ENCODE measurements at places on chromosomes 5 and 9. TPM values are rescaled to one million over a fixed set of nuclear protein-coding genes. Genes with fewer than 3 reads are reported as not detected.

Gene ARPC5L
- total RNA-seq, result 91.5 TPM

Gene DDX4
- total RNA-seq, result not detected

Gene C5
- 3.5 TPM for total RNA-seq

Gene NMUR2
- not detected for total RNA-seq

Gene CARD6
- total RNA-seq, result 4.3 TPM

Gene GARNL3
- 4.0 TPM for total RNA-seq

Gene FGF1
- not detected for total RNA-seq

Gene MATR3
- 242 TPM for total RNA-seq

Gene ECM2
- total RNA-seq, result not detected

Gene TMEM232
- 3.0 TPM for total RNA-seq

Gene PLAC8L1
- 0.37 TPM for total RNA-seq

Gene ZNF879
- 8.2 TPM for total RNA-seq

Gene ARAP3
- total RNA-seq, result 0.44 TPM

Gene PHF24
- total RNA-seq, result 0.13 TPM

Gene SLC45A2
- not detected for total RNA-seq

- H3K27me3 ChIP-seq, result no peaks in the 10 kb centered on the region
- no peak overlapping the region for H3K27ac ChIP-seq
- no peak for DNase-seq
Observed at GRCh38 chr5:113755516-113755915, 242.0 kb downstream of the YTHDC2 start.

- DNase-seq, result no peak
- H3K4me1 ChIP-seq, result no peaks in the 10 kb centered on the region
- no peak overlapping the region for H3K4me3 ChIP-seq
- no peak overlapping the region for H3K27ac ChIP-seq
- H3K36me3 ChIP-seq, result no peaks in the 10 kb centered on the region
- no peaks in the 10 kb centered on the region for H3K27me3 ChIP-seq
Observed at GRCh38 chr5:2801577-2802525, 50.4 kb upstream of the IRX2 start.

- DNase-seq, result no peak
- peak overlapping the region; percentile 83 for H3K4me3 ChIP-seq
- peaks cover 56% of the 10 kb centered on the region for H3K27me3 ChIP-seq
- H3K36me3 ChIP-seq, result no peaks in the 10 kb centered on the region
Observed at GRCh38 chr5:116573702-116574366, 789 bp downstream of the SEMA6A start.

- H3K27ac ChIP-seq, result no peak overlapping the region
- DNase-seq, result no peak
- H3K36me3 ChIP-seq, result no peaks in the 10 kb centered on the region
- H3K27me3 ChIP-seq, result no peaks in the 10 kb centered on the region
- no peaks in the 10 kb centered on the region for H3K4me1 ChIP-seq
Observed at GRCh38 chr5:174292348-174292747, 246.8 kb downstream of the NSG2 start.

- no peaks in the 10 kb centered on the region for H3K36me3 ChIP-seq
- peaks cover 13% of the 10 kb centered on the region for H3K27me3 ChIP-seq
- no peak for DNase-seq
Observed at GRCh38 chr9:72154468-72155285, 5.4 kb downstream of the GDA start.

GRCh38 chr9:132504488-132504887, 77.9 kb upstream of the BARHL1 start:
- no peak overlapping the region for H3K4me3 ChIP-seq
- no peaks in the 10 kb centered on the region for H3K36me3 ChIP-seq
- no peak for DNase-seq
- peaks cover 15% of the 10 kb centered on the region for H3K27me3 ChIP-seq

GRCh38 chr5:67378256-67378655, 181.7 kb upstream of the CD180 start:
- H3K27ac ChIP-seq, result no peak overlapping the region
- no peak for DNase-seq
- no peak overlapping the region for H3K4me3 ChIP-seq
- H3K4me1 ChIP-seq, result no peaks in the 10 kb centered on the region
- no peaks in the 10 kb centered on the region for H3K36me3 ChIP-seq

- no peak overlapping the region for H3K4me3 ChIP-seq
- no peak for DNase-seq
- no peak overlapping the region for H3K27ac ChIP-seq
- no peaks in the 10 kb centered on the region for H3K27me3 ChIP-seq
- H3K36me3 ChIP-seq, result no peaks in the 10 kb centered on the region
Observed at GRCh38 chr5:168075387-168075786, 216.1 kb upstream of the WWC1 start.

GRCh38 chr9:97579914-97580313, 53.3 kb downstream of the TSTD2 start:
- H3K4me1 ChIP-seq, result peaks cover 14% of the 10 kb centered on the region
- H3K27ac ChIP-seq, result no peak overlapping the region
- no peak for DNase-seq
- no peaks in the 10 kb centered on the region for H3K27me3 ChIP-seq

DNA sequence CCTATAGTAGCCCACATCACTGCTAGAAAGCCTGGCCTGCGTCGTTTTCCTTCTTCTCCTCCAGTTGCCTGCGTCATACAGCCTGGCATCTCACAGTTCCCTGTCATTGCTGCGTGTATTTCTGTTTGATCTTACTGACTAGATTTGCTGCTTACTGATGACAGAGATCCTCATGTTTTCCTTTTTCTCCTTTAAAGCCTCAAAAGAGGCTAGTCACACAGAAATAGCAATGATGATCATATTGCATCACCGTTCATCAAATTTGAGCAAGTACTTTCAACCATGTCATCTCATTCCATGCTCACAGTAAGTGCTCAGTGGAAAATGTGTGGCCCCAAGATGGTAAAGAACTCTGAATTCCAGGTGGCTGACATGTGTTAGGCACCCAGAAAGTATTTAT, 76.8 kb downstream of the MVB12B start:
- peaks cover 8% of the 10 kb centered on the region for H3K4me1 ChIP-seq
- no peaks in the 10 kb centered on the region for H3K36me3 ChIP-seq
- no peak for DNase-seq

DNA sequence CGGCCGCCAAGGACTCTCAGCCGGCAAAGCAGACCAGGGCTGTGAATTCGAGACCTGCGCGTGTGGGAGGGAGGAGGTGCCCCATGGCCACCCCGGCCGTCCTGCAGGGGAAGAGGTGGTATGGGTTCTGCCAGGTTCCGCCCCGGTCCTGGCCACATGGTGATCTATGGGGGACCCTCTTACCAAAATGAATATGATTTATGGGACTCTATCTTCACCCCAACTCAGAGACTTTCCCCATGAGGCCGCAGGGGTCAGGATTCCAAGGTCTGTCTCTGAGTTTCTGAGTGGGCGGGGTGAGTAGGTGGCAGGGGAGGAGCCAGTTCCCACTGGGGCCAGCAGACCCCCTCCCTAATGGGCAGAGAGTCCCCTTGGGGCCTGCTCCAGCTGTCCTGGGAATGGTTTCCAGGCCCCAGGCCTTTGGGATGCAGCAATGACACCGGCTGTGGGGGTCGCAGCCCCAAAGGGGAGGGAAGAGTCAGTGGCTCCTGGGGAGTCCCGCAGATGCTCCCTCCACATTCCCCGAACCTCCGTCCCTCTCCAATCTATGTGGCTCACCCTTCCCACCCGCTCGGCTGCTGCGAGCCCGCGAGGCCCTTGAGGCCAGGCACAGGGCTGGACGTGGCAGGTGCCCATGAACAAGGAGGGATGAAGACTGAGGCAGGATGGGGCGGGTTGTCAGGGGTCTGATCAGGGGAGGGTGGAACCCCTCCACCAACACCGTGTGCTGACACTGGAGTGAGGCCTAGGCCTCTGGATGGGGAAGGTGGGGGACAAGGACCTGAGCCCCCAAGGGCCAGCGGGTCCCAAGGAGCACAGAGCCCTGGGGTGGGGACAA, 20.1 kb upstream of the NOTCH1 start:
- no peak for DNase-seq
- no peak overlapping the region for H3K4me3 ChIP-seq
- no peak overlapping the region for H3K27ac ChIP-seq
- H3K36me3 ChIP-seq, result no peaks in the 10 kb centered on the region
- no peaks in the 10 kb centered on the region for H3K27me3 ChIP-seq

DNA sequence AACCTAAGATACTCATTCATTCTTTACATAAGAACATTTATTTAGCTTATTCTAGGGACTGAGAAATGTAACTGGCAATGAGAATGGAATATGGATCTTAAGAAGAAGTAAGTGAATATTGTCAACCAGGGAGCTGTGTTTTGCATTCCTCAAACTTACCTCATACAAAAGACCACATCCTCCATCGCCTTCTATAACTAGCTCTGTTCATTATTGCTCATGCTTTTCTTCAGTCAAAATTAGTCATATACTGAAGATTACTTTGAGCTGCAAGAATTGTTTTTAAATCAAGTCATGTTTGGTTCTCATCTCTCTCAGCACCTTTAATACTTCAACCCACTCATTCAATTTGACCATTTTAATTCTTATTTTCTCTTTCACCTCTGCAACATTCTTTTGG, 140.3 kb upstream of the RASA1 start:
- H3K27ac ChIP-seq, result no peak overlapping the region
- peaks cover 15% of the 10 kb centered on the region for H3K4me1 ChIP-seq
- no peaks in the 10 kb centered on the region for H3K36me3 ChIP-seq
- no peaks in the 10 kb centered on the region for H3K27me3 ChIP-seq

- no peak for DNase-seq
- peaks cover 83% of the 10 kb centered on the region for H3K36me3 ChIP-seq
- H3K4me3 ChIP-seq, result no peak overlapping the region
- H3K4me1 ChIP-seq, result peaks cover 73% of the 10 kb centered on the region
- no peak overlapping the region for H3K27ac ChIP-seq
- H3K27me3 ChIP-seq, result no peaks in the 10 kb centered on the region
Observed at GRCh38 chr5:88808153-88808552, 74.8 kb downstream of the MEF2C start.

GRCh38 chr5:148828511-148829247, 2.3 kb downstream of the ADRB2 start:
- H3K27ac ChIP-seq, result peak overlapping the region; percentile 98
- peaks cover 88% of the 10 kb centered on the region for H3K4me1 ChIP-seq
- no peak for DNase-seq
- no peaks in the 10 kb centered on the region for H3K36me3 ChIP-seq
- no peaks in the 10 kb centered on the region for H3K27me3 ChIP-seq
- peak overlapping the region; percentile 89 for H3K4me3 ChIP-seq

DNA sequence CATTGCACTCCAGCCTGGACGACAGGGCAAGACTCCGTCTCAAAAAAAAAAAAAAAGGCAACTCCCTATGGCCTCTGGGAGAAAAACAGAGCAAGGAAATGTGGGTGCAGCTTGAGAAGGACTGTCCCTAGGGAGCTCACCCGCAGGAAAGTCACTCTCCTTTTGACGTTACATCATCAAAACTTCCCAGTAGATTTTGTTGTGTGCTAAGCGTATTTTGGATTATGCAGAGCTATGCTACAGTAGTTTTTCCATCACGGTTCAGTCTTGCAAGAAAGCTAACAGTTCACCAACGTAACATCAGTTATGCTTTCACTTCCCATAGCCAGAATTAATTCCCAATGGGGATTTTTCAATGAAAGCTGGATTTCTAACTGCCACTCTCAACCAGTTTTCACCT, 138.8 kb downstream of the HSD17B3 start:
- H3K36me3 ChIP-seq, result no peaks in the 10 kb centered on the region
- no peak overlapping the region for H3K27ac ChIP-seq
- H3K4me3 ChIP-seq, result no peak overlapping the region
- DNase-seq, result no peak
- H3K4me1 ChIP-seq, result no peaks in the 10 kb centered on the region

DNA sequence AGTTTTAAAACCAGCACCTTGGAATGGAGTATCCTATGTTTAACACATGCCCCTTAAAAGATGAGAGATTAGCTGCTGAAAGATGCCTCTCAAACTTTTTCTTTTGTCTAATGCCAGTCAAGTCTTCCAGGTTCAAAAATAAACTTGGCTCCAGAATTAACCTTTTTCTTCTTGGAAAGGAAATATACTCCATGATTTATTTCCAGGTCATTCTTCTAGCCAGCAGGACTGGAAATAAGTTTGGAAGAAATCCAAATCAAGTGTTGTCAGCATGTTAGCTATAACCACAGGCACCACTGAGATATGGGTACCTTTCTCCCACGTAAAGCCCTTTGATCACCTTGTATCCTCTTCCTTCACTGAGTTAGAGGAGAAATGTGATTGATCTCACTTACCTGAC, 56.1 kb downstream of the NLN start:
- peaks cover 10% of the 10 kb centered on the region for H3K4me1 ChIP-seq
- no peaks in the 10 kb centered on the region for H3K27me3 ChIP-seq
- DNase-seq, result no peak
- H3K36me3 ChIP-seq, result peaks cover 26% of the 10 kb centered on the region

DNA sequence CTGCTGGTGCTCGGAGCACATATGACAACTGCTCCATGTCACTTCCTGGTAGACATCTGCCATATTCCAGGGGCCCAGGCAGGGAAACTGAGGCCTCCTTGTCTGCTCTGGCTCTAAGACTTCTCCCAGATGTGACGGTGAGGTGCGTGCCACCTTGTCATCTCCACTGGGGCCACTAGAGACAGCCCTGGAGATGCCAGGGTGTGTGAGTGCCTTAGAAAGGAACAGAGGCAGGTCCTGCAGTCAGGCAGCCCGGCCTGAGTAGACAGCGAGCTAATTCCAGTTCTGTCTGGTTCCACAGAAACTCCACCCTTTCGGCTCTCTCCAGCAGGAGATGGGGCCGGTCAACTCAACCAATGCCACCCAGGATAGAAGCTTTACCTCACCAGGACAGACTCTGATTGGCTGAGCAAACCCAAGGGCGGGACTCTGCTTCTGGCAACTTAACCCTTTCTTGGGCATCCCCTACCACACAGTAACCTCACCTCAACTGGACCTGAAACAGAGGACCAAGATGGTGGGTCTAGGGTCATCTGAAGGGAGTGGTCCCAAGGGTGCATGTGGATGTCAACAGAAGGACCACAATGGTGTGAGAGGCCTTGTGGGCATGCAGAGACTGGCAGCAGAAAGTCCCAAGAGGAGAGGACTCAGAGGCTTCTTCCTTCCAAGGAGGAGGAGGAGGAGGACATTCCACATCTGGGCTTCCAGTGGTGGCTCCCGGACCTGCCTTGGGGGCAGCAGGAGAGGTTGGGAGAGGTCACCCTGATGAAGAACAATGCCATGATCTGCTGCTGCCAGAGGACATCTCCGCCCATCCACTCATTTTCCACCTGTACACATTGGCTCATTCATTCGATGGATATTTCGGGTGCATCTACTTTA, 77.7 kb downstream of the RGS3 start:
- DNase-seq, result no peak
- no peaks in the 10 kb centered on the region for H3K36me3 ChIP-seq
- H3K27me3 ChIP-seq, result no peaks in the 10 kb centered on the region
